Stimulated activated CD8-positive, alpha-beta memory T cell treated with anti-CD3 and anti-CD28 coated beads, Interleukin-15, amount 100 ng/mL, for 4 hours (primary cell): ENCODE measurements at places on chromosomes 13 and 19.

- no peak for DNase-seq
Measured at GRCh38 chr13:71249011-71249410, 618.0 kb downstream of the DACH1 start.

- no peak for DNase-seq
Measured at GRCh38 chr13:91764527-91764926, 366.1 kb downstream of the GPC5 start.

- DNase-seq = no peak
Measured at GRCh38 chr13:88908961-88909441, 1237.8 kb downstream of the SLITRK5 start.

- no peak for DNase-seq
Measured at GRCh38 chr13:112700291-112701060, 10.6 kb downstream of the ATP11A start.

DNA sequence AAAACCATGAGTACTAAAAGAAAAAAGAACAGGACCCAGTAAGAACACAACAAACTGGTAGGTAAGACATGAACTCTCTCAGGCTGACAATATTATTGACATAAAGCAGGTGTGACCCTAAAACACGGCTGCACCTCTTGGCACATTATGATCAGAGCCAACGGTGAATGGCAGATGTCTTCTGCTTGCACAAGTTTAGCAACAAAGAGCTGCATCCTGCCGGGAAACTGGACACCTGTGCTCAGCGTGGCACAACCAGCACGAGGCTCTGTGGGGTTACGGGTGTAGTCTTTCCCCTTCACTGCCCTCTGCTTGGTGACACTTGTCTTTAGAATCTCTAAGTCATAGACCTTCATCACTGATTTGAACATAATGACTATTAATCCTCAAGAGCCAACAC, 97.9 kb downstream of the DOCK9 start:
- no peak for DNase-seq

GRCh38 chr13:98508280-98508679, 68.6 kb downstream of the STK24 start:
- no peak for DNase-seq

DNA sequence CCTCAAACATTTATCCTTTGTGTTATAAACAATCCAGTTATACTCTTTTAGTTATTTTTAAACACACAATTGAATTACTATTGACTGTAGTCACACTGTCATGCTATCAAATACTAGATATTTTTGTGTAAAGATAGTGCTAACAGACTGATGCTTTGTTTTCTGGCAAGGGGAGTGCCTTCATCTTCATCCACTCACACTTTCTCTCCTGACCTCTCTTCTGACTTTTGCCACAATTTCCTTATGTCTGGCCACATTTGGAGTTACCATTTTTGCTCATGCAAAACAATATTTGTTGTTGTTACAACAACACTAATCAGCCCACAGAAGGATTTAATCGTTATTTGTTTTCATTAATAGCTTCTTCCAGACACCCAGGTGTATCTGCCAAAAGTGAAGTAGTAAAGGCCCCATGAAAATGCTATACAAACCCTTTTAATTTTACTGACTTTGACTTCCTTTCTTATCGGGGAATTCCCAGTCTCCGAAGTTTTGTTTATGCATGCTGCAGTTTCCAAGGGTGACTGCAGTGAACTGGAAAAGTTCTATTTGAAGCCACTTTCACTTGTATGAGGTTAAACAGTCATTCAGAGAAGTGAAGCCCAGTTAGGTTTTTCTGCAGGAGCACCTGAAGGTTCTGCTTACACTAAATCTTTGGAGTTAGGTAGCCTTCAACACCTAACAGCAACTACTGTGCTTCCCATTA, 66.1 kb upstream of the FRY start:
- DNase-seq = no peak

GRCh38 chr13:73216381-73216831, 157.6 kb downstream of the KLF5 start:
- DNase-seq = no peak

- no peak for DNase-seq
Measured at GRCh38 chr19:18295034-18295451, 13.6 kb upstream of the JUND start.

- DNase-seq = no peak
Measured at GRCh38 chr19:3760871-3761361, 576 bp downstream of the APBA3 start.

DNA sequence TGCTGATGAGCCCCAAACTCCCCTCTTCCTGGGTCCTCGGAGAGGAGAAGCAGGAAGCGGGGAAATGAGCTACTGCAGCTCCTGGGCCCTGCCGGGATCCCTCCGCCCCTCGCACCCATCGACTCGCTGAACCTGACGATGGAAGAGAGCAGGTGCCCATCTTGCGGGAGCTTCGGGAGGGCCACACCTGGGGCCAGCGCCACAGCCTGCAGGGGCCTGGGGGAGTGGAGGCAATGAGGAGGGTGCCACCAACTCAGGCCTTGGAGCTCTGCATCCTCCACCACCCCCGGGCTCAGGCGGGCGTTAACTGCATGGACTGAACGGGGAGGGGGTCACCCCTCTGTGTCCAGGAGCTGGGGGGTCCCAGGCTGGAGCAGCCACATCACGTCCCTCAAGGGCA, 8.3 kb downstream of the TCF3 start:
- DNase-seq = no peak

DNA sequence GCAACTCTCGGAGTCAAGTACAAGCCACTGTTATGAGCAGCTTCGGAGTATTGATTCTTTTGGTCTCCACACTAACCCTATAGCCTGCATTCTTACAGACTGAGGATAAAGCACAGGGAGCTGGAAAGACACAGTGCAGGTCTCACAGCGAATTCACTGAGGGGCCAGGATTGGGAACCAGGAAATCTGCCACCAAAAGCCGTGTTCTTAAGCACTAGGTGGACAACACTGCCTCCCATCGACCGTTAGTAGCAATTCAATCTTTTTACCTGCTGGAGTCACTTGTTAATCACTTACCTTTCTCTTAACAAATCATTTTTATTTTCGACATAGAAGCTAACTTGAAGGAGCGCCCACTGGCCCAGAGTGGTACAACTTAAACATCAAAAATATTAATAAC, 6.3 kb downstream of the PMIS2 start:
- no peak for DNase-seq

GRCh38 chr13:41154042-41154441, 21.4 kb upstream of the KBTBD6 start:
- no peak for DNase-seq

- no peak for DNase-seq
Measured at GRCh38 chr13:112446867-112447266, 70.7 kb downstream of the SPACA7 start.

GRCh38 chr13:99083981-99084380, 106.1 kb upstream of the DOCK9 start:
- DNase-seq = no peak

GRCh38 chr19:4575267-4576015, 16.0 kb upstream of the SEMA6B start:
- no peak for DNase-seq

- DNase-seq = no peak
Measured at GRCh38 chr13:47232516-47232915, 335.7 kb upstream of the HTR2A start.

DNA sequence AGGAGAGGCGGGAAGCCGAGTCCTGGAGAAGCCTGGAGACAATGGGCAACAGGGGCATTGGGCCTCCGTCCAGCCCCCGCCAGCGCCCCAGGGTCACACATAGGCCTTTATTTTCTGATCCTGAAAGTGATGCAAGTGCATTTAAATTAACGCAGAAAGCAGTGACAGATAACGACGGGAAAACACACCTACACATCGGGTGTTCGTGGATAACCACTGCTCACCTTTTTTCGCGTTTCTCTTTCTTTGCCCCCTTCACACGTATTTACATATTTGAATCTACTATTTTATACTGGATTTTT, 30.4 kb upstream of the GRTP1 start:
- no peak for DNase-seq

DNA sequence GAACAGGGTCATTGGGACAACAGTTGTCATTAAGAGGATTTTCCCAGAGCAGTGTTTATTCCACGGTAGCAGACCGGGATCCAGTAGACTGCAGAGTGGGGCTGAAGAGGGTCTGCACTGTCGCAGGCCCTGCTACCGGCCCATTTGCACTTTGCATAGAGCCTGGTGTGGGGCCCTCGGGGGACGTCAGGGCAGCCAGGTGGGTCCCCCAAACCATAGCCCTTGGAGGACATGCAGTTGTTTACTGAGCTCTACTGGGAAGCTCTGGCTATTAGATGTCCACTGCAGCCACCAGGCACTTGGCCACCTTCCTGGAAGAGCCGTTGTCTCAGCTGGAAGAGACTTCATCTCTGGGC, 45.8 kb downstream of the SLC7A9 start:
- DNase-seq = no peak

DNA sequence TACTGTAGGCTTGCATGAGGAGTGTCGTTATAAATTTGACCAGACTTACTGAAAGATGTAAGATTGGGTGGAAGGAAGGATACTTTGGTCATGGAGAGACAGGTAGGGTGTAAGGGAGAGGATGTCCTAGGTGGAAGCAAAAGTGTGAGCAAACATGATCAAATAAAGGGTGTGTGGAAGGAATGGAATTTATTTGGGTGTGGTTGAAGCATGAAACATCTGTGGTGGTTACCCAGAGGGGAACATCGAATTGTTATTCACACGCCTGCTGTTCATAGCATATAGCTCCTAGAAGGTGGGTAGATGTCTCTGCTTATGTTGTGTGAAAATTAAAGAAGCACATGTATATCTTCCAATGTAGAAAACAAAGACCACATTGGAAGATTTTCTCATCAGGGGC, 157.7 kb downstream of the ATP8A2 start:
- no peak for DNase-seq

GRCh38 chr13:98741741-98742435, 10.6 kb downstream of the SLC15A1 start:
- DNase-seq = no peak

DNA sequence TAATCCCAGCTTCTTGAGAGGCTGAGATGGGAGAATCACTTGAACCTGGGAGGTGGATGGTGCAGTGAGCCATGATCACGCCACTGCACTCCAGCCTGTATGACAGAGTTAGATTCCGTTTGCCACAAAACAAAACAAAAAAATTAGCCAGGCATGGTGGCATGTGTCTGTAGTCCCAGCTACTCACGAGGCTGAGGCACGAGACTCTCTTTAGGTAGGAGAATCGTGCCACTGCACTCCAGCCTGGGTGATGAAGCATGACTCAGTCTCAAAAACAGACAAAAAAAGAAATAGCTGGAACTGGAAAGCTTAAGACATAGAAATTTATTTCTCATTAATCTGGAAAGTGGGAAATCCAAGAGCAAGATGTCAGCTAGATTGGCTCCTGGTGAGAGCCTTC, 20.2 kb upstream of the ZNF808 start:
- no peak for DNase-seq

DNA sequence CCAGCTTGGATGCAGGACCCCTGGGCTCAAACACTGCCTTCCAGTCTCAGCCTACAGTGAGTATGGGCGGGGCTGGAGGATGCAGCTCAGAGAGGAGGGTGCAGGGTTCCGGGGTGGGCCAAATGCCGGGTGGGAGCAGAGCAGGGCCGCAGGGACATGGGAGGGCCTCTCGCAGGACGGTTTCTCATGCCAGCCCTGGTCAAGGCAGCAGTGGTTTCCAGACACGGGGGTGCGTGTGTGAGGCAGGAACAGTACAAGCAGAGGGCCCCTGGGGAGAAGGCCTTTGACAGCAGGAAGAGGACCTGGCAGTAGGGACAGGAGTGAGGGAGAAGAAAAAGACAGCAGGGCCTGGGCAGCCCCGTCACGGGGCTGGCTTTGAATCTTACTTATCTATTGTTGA, 34.1 kb downstream of the CRTC1 start:
- DNase-seq = no peak

- DNase-seq = no peak
Measured at GRCh38 chr13:53847502-53847901, 818.9 kb downstream of the OLFM4 start.

DNA sequence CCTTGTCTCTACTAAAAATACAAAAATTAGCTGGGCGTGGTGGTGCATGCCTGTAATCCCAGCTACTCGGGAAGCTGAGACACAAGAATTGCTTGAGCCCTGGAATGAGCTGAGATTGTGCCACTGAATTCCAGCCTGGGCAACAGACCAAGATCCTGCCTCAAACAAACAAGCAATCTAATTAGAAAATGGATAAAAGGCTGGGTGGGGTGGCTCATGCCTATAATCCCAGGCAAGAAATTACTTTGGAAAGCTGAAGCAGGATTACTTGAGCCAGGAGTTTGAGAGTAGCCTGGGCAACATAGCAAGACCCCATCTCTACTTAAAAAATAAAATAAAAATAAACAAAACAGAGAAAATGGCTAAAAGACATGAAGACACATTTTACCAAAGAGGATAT, 77.0 kb downstream of the CAB39L start:
- DNase-seq = no peak

DNA sequence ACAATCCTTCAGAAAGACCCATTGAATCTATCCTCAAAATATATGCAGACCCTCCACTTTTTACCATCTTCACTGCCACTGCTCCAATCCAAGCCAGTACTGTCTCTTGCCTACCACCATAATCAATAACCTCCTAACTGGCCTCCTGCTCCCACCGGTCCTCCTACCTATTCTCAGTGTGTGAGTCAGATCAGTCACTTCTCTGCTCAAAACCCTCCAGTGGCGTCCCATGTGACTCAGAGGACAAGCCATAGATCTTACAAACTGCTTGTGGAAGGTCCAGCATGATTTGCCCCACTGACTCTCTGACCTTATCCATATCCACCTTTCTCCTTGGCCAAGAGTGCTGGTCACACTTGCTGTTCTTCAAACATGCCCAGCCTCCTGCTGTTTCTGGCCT, 23.4 kb upstream of the MBNL2 start:
- no peak for DNase-seq

DNA sequence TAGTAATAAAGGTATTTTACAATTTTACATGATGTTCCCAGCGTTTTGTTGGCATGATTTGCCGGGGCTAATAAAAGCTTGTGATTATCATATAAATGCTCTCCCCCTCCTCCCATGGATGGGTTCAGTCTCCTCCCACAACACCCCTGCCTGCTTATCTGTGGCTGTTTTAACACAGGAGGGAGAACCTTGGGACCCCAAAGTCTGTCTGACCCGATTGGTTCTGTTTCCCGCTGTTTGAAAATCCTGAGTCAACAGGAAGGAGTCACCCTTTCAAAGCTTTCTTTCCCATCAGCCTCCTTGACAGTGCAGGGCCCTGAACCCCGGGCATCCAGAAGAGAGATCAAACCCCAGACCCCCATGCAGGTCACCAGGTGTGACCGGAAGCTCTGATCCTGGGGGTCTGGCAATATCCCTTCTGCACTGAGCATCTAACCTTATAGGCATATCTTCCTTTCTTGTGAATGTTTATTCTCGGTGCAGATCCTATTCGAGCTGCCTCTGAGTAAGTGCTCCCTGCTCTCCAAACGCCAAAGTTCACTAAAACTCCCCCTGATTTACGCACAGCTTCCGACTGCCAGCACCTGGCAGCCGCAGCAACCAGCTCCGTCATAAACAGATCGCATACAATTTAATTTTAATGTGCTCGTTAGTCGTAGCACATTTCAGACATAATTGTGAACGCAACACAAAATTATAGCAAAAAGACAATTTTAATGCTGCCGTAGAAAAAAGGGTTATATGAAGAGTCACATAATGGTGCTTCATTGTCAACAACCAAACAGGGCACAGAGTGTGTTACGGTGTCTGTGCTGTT, 74.8 kb downstream of the TSHZ3 start:
- no peak for DNase-seq
